Natural killer cell (primary cell): ENCODE measurements at places on chromosomes 2 and 18. TPM values are rescaled to one million over a fixed set of nuclear protein-coding genes. Genes with fewer than 3 reads are reported as not detected.

LONRF2 gene
- not detected for total RNA-seq

CBLN2 gene
- not detected for total RNA-seq

FHOD3 gene
- not detected for total RNA-seq

MRO gene
- total RNA-seq: not detected

C2orf78 gene
- not detected for total RNA-seq

SIX3 gene
- total RNA-seq: 0.15 TPM

TRIM43B gene
- not detected for total RNA-seq

ASIC4 gene
- not detected for total RNA-seq

COLEC12 gene
- not detected for total RNA-seq

- DNase-seq: no peak
Observed at GRCh38 chr18:71541643-71542042, 1002.5 kb downstream of the CBLN2 start.

DNA sequence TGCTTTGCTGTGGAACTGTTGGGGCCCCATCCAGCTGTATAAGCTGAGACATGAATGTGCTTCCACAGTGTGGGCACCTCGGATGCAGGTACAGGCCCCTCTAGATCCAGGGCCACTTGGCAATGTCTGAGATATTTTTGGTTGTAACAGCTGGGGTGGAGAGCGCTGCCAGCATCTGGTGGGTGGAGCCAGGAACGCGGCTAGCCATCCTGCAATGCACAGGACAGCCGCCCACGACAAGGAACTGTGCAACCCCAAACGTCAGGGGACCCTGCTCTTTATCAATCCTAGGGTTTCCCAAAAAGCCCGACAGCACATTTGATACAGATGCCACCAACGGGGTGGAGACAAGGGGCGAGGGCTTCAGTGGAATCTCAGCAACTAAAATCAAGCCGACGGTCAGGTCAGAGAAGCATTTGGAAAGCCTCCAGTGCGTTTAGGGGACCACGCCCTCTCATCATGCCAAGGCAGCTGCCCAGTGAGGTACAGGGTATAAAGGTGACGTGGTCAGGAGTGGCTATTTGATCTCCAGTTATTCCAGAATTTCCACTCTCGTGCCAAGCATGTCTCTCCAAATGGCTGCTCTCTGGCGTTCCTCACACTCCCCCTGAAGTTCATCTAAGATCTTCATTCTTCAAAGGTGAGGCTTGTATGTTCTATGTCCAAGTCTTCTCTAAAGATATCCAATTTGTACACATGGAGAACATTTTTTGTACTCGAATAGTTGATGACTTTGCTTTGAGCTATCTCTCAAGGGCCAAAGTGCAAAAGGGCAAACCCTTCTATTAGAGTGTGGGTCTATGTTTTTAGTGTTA, 55.7 kb downstream of the LRRFIP1 start:
- DNase-seq: no peak

DNA sequence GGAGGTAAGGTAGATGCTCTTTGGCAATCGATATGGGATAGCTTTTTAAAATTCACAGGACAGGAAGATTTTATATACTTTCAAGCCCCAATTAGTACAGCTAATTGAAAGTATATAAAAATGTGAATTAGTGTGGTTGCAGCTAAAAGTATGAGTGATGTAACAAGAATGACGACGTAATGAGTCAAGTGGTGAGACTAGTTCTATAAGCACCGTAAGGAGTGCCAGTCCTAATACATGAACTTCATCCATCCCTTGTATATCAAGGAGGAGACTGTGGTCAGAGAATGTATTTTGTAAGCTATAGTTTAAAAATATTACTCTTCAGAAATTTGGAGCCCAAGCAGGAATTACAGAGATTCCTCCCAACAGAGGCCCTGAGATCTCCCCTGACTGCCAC, 25.8 kb downstream of the DNAJC27 start:
- DNase-seq: no peak

DNA sequence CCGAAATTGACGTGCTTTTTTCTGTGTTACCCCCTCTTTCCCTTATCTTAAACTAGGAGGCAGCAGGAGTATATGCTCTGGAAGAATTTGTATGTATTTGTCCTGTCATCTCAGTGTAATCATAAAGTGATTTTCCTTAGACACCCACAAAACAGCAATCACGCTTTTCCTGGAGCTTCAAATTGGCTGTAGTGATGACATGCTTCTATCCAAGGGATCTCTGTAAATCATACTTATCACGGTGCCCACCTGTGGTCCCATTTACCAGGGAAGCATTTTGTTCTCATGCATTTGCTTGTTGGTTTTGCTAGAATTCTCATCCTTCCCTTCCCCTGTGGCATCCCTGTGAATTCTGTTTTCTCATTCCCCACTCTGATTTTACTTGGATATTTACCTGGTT, 220.8 kb upstream of the THUMPD2 start:
- DNase-seq: no peak

DNA sequence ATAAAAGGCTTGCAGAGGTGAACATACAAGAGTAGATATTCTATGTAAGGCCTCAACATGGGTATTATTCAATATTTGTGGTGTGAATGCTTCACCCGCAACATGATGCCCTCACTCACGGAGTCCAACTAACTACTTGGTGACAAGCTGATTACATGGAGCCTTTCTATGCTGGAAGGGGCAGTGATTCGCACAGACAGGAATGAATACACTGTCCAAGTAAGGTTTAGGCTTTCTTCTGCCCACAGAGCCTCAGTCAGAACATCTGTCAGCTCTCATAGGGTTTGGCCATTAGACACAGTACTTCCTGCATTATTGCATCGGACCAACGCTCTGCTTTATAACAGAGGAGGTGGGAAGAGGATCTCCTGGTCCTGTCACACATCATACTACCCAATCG, 80.3 kb upstream of the SLC35G4 start:
- DNase-seq: no peak

DNA sequence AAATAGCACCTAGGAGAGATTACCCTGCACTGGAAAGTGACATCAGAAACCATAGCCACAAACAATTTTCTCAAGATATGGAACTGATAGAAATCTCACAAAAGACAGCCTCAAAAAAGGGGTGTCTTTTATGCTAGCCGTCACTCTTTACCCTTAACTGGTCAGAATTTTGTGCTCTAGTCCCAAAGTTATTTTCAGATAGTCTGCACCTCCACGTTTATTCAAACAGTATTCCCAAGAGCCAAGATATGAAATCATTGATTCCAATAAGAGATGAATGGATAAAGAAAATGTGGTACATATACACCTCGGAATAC, 23.5 kb upstream of the PMAIP1 start:
- no peak for DNase-seq

DNA sequence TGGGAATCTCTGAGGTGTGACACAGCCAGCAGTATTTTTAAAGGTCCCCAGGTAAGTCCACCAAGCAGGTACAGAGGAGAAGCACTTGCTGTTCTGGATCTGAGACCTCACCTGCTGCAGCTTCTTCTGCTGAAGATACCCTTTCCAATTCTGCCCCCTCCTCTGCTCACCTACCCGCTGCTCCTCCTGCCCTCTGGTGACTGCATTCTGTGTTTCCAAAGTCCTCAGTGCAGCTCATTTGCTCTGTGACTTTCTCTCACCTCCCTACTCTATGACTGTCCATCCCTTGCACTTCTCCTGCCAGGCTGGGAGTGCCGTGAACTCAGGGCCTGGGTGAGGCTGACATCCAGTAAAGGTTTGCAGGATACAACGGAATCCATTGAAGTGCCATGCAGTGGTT, 205.2 kb upstream of the LYPD1 start:
- no peak for DNase-seq

DNA sequence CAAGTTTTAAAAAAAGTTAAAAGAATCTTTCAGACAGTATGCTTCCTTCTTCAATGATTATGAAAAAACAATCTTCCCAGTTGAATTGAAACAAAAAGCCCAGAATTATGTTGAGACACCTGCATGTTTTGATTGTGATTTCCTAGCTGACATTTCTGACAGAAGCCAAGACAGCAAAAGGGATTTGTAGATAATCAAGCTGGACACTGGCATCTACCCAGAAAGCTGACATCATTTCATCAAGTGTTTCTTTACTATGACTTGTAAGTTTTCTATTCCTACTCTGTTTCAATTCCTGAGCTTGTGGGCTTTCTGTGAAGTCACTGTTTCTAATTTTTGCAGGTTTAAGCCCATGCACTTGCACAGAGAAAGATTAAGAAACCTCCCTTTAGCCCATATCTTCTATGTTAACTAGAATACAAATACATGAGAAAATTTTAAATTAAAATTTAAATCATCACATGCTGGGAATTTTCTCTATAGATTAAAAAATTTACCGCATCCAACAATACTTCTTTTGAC, 82.9 kb upstream of the CCDC85A start:
- DNase-seq: no peak

- DNase-seq: no peak
Observed at GRCh38 chr2:188244383-188244782, 47.3 kb upstream of the GULP1 start.

- no peak for DNase-seq
Observed at GRCh38 chr2:105749583-105750400, 5.1 kb downstream of the NCK2 start.

DNA sequence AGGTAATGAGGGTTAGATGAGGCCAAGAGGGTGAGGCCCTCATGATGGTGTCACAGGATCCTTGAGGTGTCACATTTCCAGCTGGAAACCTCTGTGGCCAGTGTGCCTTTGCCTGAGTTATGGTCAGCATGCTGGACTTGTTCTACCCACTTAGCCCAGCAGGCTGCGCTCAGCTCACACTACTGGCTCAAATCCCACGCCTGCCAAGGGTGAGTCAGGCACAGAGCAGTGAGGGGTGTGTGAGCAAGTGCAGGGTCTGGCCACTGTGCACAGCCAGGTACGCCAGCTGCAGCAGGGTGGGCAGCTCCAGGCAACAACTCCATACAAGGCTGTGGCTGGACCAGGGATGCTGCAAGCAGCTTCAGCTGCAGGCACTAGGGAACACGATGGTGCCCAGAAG, 616.6 kb upstream of the FSHR start:
- DNase-seq: no peak

GRCh38 chr2:8500124-8501054, 181.5 kb upstream of the ID2 start:
- DNase-seq: no peak

DNA sequence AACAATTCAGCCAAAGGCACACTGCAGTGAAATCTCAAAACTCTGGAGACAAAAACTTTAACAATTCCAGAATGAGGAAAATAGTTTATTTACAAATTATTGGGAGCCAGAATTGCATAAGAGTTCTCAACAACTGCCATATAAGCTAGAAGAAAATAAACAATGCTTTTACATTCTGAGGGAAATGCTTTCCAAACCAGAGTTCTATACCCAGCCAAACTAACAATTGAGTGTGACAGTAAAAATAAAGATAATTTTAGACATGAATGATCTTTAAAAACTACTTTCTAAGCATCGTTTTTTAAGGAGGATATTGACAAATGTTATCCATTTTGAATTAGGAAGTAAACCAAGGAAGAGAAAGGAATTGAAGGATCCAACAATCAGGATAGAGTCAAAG, 271.4 kb downstream of the DYSF start:
- no peak for DNase-seq

DNA sequence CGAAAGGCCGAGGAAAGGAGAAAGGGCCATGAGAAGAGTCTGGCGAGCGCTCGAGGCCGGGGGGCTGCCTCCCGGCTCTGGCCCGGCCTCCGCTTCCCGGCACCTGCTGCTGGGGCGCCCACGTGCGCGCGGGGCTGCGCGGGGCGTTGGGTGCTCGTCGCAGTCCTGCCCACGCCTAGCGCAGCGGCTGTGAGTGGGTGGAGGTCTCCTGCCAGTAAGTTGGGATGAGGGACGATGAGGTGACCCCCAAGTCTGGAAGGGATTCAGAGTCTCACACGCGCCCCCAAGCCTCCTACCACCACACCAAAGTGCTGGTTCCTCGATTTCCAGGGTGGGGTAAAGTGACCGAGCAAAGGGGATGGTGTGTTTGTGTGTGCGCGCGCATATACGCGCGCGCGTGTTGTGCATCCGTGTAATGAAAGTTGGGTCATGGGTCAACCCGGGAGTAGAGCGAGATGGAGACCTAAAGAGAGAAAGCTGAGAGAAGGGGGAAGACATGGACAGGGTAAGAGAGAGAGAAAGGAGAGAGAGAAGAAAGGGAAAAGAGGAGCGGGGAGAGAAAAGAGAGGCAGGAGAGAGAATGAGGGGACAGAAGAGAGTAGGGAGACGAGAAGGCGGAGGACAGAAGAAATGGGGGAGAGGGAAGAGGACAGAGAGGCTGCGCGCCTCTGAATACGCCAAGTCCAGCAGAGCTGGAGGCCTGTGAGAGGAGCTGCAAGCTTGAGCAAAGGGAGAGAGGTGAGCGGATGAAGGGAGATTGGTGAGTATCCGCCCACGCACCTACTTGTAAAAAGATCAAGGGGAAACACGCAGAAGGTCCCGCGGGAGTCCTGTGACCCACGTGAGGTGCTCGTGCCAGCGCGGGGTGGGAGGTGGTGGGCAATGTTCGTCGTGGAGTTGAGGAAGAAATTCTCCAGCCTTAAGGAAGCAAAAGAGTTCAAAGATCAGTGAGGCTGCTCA, 1.7 kb upstream of the NETO1 start:
- no peak for DNase-seq

DNA sequence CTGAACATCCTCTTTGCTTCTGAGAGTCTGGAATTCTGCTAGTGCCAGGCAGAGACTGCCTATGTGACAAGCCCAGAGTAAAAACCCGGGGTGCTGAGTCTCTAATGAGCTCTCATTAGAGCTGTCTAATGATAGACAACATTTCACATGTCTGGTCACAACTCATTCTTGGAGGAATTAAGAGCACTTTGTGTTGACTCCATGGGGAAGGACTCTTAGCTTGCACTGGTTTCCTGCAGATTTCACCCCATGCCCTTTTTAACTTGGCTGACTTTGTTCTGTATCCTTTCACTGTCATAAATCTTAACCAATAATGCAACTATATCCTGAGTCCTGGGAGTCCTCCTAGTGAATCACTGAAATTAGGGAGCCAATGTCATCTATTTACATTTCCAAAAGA, 33.5 kb downstream of the FBXO15 start:
- no peak for DNase-seq

- DNase-seq: no peak
Observed at GRCh38 chr18:47912794-47913585, 17.5 kb downstream of the SMAD2 start.

- DNase-seq: no peak
Observed at GRCh38 chr2:31371691-31372090, 42.9 kb downstream of the XDH start.

DNA sequence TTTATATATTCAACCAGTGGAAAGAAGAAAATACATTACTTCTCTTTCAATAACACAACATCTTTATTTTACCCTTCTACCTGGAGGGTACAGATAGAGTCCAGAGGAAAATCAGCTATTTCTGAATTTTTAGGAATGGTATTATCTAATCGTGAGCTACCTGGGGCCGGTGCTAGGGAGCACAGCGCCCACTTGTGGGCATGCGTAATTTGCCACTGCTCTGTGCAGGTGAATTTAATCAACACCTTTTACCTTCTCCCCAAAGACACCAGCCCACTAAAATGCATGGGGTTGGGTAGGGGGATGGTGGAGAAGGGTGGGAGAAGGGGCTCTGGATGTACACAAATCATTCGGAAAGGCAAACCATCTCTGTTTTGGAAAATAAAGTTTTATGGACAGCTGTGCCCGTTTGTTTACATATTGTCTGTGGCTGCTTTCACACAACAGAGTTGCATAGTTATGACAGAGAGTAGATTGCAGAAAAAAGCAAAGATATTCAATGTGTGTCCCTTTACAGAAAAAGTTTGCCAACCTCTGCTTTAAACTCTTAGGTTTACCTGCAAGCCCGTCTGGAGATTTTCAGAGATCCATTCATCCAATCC, 51.5 kb upstream of the DCC start:
- peak; percentile 2 for DNase-seq
